ENCODE measurements at places on chromosomes 5 and 9.
A peak's percentile ranks its signal among the peaks of the same experiment; 100 is the strongest.

DNA sequence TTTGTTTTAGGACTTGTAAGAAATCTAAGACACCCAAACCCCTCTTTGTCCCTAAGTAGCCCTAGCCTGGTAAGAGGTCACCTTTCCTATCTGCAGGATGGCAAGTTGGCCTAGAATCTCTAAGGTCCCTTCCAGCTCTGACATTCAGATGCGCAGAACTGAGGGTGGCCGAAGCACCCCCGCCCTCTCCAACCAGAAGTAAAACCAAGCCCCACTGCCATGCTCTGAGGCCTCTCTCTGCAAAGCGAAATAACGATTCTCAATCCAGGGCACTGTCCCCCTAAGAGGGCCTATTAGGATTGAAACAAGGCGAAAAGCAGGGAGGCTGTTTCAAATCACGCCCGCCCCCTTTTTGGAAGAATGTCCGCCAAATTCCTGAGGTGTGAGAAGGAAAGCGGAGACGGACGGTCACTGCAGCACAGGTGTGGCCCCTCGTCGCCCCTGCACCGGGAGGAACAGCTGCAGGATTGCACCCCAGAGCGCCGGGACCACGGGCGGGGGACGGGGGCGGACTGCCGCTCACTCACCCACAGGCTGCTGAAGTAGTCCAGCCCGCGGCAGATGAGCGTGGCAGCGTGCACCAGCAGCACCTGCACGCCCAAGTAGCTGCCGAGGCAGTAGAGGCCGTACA lies 824 bp downstream of the TMEM245 start:
- DNase-seq: no peak

- peak; percentile 64 for DNase-seq
Observed at GRCh38 chr5:173733831-173734501, 117.5 kb upstream of the BOD1 start.

GRCh38 chr9:14383294-14383693 lies 69.4 kb upstream of the NFIB start:
- DNase-seq: no peak

DNA sequence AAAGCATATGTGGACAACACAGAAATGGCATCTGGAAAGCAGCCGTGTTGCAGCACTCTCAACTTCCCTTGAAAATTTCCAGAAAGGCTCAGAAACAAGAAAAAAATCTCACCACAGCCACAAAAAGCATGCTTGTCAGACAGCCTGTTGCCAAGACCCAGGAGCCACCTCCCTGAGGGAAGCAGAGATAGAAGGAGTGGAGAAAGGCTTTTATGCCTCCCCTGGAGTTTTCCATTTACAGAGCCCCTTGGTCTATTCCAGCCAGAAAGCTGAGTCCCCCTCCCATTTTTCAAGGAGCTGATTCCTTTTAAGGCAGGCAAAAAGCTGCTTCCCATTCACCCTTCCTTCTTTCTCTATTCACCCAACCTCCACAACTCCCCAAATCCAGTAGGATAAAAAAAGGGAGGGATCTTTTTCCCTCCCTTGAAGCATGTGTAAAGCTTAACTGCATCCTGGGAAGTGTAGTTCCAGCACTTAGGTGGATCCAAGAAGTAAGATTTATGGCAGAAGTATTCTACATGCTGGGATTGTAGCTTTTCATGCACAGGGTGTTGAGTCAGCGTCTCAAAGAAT lies 37.1 kb upstream of the PALM2AKAP2 start:
- no peak for DNase-seq

GRCh38 chr9:137604345-137605086 lies 970 bp upstream of the ARRDC1 start:
- DNase-seq: no peak

GRCh38 chr9:114723931-114724330 lies 41.9 kb upstream of the TEX48 start:
- no peak for DNase-seq

- no peak for DNase-seq
Observed at GRCh38 chr5:76521240-76521758, 101.9 kb downstream of the F2RL2 start.

GRCh38 chr5:16457853-16458252 lies 7.7 kb downstream of the ZNF622 start:
- no peak for DNase-seq

DNA sequence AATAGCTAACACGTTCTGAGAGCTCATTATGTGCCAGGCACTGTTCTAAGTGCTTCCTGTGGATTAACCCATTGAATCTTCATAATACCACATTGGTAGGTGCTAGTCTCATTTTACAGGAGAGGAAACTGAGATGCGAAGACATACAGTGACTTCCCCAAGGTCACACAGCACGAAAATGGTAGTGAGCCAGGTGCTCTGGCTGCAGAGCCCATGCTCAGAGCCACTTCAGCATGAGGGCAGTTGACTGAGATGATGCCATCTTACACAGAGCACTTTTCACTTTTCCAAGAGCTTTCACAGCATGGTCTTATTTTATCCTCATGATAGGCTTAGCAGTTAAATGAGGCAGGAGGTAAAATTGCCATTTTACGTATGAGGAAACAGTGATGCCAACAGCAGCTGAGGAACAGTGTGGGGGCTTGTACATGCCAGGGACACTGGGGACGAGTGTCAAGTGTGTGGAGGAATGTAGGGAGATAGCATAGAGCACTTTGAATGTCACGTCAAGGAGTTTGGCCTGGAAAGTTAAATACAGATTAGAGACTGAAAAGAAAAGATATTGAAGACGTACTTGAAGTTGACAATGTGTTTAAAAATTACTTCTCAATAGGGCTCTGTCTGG lies 180.0 kb downstream of the KIF4B start:
- no peak for DNase-seq

DNA sequence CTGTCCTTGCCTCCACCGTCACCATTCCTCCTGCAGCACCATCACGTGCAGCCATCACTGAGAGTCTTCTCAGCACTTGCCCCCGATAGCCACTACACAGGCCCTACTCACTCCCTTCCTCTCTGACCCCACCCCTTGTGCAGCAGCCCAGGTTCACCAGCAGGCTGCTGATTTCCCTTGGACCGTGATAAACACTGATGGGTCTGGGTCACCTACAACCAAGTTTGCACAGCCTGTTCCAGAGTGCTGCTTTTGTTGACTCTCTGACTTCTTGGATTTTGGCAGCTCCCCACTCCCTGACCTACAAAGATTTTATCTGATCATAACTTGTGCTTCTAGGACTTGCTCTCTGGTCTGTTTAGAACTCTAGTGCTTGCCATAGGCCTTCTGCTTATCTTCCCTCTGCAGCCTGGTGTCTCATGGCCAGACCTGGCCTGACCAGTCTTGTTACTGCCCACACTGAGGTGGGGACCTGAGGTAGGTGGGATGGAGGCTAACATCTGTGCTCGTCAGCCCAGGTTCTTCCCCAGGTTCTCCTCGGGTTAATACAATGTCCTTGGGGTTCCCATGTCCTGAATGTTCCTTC lies 109.3 kb downstream of the TARS1 start:
- no peak for DNase-seq

- no peak for DNase-seq
Observed at GRCh38 chr5:178590141-178590923, at the start of gene COL23A1. Gene COL23A1 (minus strand): TSS chr5:178590393.

DNA sequence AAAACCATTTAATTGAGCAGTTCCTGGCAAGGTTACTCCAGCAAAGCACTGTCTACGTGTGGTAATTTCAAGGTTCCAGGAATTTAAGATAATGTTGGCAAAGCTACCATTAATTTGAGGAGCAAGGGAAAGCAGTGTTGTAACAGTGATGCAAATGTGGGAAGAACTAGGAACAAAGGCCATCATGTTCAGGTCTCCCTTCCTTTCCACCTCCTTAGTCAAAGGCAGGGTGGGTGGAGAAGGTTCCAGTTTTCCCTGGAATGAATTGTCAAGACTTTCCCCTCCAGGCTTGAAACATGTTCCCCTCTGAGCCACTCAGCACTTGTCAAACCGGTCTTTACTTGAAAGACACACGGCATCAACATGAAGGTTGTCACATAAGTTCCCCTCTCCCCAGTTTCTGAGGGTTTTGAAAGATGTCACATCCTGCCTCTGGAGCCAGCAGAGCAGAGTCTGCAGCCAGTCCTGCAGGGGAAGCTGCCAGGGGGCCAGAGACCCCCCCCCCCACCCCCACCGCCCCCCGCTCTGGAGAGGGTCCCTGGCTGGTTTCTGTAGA lies 226.0 kb downstream of the GAS1 start:
- DNase-seq: no peak

- no peak for DNase-seq
Observed at GRCh38 chr5:144484124-144484897, 313.6 kb downstream of the KCTD16 start.

DNA sequence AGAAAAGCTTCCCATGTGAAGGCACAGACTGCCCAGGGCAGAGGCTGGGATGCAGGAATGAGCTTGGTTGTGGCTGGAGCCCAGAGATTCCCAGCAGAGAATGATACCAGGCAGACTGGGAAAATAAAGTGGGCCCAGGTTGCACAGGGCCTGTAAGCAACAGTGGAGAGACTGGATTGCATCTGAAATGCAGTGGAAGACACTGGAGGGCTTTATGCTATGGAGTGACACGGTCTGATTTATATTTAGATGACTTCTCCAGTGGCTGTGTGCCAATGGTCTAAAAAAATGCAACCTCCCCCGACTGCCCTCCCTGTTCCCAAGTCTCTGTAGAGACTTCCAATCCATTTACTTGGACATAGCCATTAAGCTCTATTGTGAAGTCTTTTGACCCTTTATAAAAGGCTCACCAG lies 951.1 kb upstream of the DMAC1 start:
- DNase-seq: no peak

- no peak for DNase-seq
Observed at GRCh38 chr5:54774281-54775170, 210.9 kb downstream of the ESM1 start.

DNA sequence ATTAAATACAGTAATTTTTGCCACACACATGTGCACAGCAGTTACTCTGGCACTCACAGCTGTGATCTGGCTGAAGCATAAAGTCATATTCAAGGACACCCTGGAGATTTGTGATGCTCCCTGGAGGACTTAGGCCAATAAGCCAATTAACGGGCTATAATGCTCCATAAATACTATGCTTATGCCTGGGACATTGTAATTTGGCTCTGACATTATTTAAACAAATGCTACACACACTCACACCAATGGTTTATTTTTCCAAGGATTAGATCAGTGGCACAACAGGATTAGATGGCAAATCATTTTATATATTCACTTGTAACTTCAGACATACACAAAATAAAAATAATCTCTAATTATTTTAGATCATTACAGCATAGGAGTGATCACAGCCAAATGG lies 111.2 kb downstream of the LMNB1 start:
- no peak for DNase-seq

DNA sequence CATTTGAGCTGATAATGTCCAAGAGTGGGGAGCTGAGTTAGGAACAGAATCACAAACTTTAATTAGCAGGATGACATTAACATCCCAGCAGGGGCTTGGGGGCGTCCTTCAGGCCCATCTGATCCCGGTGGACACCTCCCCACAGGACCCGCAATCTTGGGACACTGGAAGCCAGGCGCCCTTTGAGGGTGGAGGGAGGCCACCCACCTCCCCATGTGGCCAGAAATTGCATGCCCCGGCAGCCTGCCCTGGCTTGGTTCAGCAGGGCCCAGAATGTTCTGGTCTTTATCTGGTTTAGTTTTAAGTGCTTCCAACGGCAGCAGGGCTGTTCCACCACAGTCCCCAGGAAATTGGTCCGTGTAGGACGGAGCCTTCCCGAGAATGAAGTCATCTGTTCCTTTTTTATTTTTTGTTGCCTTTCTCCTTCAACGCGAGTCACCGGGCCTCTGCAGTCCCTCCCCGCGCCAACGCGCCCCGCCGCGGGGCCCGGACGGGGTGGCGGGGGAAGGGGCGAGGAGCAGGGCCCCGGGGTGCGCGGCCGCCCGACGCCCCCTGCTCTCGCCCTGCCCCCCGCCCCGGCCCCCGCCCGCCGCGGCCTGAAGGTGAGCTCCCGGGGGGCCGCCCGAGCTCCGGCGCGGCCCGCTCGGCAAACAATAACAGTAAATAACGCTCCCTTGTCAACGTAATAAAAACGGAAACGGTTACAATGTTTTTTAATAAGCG lies 207.9 kb downstream of the C9orf50 start:
- DNase-seq: no peak

- no peak for DNase-seq
Observed at GRCh38 chr9:127987103-127987614, 6.4 kb upstream of the EEIG1 start.

GRCh38 chr5:6760686-6761085 lies 47.5 kb downstream of the TENT4A start:
- DNase-seq: no peak

- DNase-seq: no peak
Observed at GRCh38 chr9:99561961-99562565, 259.6 kb upstream of the NR4A3 start.

- no peak for DNase-seq
Observed at GRCh38 chr9:115164511-115164974, 46.6 kb upstream of the TNC start.

DNA sequence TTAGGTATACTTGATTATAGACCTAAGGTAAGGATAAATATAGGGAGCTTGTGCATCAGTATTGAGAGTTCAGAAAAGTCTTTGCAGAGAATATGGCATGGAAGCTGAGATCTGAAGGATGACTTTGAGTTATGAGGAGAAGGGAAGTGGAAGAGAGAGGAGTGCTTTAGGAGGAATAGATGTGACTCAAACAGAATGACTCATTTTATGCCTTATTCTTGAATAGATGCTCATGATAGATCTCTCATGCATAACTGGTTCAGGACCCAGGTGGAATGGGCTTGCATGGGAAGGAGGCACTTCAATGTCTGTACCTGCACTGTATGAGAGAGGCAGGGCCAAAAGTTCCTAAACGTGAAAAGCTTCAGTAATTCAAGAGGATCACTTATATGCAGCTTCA lies 103.3 kb downstream of the CWC27 start:
- DNase-seq: no peak

- DNase-seq: no peak
Observed at GRCh38 chr5:160979385-160979784, 127.4 kb upstream of the ATP10B start.

GRCh38 chr5:151775025-151775606 lies 3.4 kb downstream of the G3BP1 start:
- no peak for DNase-seq

DNA sequence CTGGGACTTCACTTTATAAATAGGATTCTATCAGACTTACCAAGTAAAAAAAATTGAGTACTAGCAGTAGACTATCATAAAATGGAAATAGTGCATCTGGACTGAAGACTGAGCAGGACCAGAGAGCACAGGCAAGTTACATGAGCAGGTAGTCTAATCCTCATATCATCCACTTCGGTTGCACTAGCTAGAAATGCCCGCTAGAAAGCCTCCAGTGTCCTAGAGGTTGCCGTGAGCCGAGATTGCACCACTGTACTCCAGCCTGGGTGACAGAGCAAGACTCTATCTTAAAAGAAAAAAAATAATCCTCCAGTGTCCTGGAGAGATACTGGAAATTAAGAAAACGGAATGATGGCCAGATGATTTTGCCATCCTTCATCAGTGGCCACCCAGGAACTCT lies 20.0 kb downstream of the C5orf47 start:
- no peak for DNase-seq

- DNase-seq: no peak
Observed at GRCh38 chr5:31273631-31274378, 80.3 kb downstream of the CDH6 start.

GRCh38 chr9:120643061-120643460 lies 63.1 kb upstream of the CDK5RAP2 start:
- DNase-seq: no peak

- peak; percentile 27 for DNase-seq
Observed at GRCh38 chr9:91896513-91897121, 53.4 kb downstream of the ROR2 start.

- no peak for DNase-seq
Observed at GRCh38 chr9:107673861-107674720, 184.5 kb upstream of the KLF4 start.

Measured in SHP77 treated with DMSO at 0.1 percent for 48 hours (cell line).